Inflammatory macrophage treated with lipopolysaccharide for 1 hour (primary cell): ENCODE measurements at places on chromosomes 6 and 20.

- DNase-seq = no peak
Measured at GRCh38 chr6:118198746-118199145, 291.7 kb downstream of the SLC35F1 start.

DNA sequence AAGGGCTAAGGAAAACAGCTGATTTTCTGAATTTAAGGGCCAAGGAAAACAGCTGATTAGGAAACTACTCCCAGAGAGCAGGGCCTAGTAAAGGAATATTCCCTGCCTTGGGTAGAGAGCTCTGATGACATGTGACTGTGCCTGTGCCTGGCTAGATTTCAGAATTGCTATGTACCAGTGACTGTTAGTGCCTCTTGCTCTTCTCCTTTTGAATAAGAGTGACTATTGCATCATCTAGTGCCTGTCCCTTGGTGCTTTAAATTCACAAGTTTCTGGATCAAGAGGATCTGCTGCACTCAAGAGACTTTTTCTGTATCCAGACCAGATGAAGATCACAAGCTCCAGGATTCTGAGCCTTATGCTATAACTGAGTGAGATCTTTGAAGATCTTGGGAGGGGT, 332.9 kb downstream of the KIF16B start:
- DNase-seq = no peak

DNA sequence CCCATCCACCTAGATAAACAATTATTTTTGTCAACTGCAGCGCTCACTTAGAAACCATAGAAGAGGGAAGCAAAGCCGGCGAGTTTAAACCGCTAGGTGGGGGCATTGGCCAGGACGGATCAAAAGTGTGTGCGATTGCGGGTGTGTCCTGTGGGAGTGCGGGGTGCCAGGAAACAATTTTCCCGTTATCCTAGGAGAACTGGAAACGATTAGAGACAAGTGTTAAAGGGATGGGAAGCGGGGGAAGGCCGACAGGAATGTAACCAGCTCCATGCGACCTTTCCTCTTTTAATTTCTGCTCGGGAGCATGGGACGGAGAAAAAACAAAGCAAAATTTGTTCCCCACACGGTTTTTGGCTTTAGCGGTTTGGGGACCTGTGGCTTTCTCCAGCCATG, 2.8 kb upstream of the HTR1B start:
- DNase-seq = no peak

DNA sequence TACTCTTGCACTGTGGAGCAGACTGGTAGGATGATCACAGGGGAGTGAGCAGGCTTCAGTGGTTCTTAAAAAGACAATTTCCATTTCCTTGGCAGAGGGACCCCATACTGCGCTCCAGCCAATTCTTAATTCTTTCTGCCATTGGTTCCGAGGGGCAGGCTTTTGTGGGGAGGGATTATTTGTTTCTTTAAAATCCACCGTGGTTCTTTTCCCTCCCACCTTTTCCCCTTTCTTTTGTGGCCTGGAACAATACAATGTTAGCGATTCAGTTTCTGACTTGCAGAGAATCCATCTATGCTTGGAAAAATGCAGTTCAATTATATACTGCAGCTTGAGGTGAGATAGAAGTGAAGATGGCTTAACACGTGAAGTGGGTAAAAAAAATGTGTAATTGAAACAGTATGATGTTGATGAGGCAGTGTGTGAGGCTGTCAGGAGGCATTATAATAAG, 379.0 kb upstream of the FLRT3 start:
- no peak for DNase-seq

GRCh38 chr6:143940011-143940597, 68.0 kb downstream of the PLAGL1 start:
- DNase-seq = peak; percentile 20

DNA sequence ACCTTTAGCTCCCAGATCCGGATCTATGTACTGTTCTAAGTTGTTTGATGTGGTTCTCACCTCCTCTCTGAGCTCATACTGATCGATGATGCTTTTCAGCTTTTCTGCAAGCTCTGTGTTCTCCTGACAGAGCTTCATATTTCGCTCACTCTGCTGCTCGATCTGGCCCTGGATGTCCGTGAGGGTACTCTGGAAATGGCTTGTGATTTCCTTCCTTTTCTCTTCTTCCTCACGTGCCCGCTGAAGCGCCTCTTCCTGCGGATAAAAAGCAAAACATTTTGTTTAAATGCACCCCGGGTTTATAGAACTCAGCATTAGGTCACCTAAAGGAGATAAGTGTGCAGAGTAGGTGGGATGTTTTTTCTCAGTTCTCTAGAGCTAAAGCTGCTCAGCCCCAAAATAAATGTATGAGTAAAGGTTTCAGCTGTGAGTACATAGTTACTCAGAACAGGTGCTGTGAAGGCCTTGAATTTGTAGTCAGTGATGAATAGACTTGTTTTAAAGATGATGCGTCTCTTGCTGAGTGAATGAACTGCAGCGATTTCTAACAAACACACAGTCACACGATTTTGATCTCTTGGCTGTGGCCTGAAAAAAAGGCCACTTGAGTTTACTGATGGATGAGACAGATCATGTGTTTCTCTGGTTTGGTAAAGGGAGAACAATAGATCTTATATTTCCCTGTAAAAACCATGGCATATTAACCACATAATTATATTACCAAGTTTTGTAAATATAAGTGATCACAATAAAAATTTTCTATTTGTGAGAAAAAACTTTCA, 29.1 kb downstream of the TXLNB start:
- DNase-seq = no peak

GRCh38 chr20:21391972-21392352, 5.4 kb downstream of the NKX2-4 start:
- no peak for DNase-seq

GRCh38 chr6:9173229-9173628, 737.9 kb upstream of the SLC35B3 start:
- no peak for DNase-seq

DNA sequence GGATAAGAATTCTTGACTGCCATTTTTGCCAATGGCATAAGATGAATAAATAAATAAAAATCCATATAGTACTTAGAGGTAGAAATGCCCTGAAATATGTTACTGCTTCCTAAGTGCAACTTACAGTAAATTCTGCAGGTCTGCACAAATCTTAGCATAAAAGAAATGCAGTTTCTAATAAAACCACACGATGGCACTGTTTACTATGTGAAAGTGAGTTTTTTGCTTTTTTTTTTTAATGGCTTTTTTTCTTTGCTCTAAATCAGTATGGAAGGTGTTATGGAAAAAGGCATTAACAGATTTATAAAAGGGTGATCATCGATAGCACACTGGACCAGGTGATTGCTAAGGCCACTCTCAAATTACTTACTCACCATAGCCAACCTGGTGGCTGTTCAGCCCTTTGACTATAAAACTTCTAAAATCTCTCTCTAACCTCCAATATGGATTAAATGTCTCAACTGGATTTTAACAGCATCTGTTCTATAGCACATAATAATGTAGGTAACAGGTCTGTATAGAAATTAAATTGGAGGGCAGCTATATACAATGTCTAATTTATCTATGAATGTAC, 45.8 kb downstream of the AHI1 start:
- peak; percentile 9 for DNase-seq

DNA sequence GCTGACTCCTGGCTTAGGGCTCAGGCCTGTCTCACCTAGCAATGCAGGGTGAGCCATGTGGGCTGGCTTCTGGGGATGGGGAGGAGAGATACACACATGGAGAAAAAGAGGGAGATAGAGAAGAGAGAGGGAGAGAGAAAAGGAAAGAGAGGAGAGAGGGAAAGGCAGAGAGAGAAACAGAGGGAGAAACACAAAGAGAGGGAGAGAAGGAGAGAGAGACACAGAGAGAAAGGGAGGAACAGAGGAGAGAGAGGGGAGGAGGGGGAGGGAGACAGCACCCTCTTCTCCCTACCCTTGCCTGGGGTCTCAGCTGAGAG, 24.8 kb downstream of the NTSR1 start:
- no peak for DNase-seq

DNA sequence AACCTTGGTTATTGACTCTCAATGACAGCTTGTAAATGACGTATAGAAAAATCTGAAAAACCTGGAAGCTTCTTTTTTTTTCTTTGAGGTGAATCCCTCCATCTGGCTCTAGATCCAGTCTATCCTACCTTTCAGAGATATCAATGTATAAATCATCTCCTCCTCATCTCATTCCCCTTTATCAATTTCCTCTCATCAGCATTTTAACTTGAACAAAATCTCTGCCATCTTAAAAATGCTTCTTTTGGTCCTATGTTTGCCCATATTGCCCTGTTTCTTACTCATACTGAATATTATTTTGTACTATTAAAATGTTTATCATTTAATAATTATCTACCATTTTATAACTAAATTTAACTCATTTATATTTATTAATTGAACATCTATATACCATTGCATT, 306.7 kb upstream of the TSHZ2 start:
- DNase-seq = no peak

- DNase-seq = no peak
Measured at GRCh38 chr6:63750400-63750799, 114.8 kb downstream of the PHF3 start.

GRCh38 chr20:55800552-55801245, 204.6 kb downstream of the CBLN4 start:
- DNase-seq = no peak

GRCh38 chr20:63348828-63349515, 12.2 kb downstream of the CHRNA4 start:
- no peak for DNase-seq

- no peak for DNase-seq
Measured at GRCh38 chr6:13488015-13488895, 855 bp upstream of the GFOD1 start.

GRCh38 chr6:152458648-152459644, 178.2 kb downstream of the SYNE1 start:
- DNase-seq = no peak

DNA sequence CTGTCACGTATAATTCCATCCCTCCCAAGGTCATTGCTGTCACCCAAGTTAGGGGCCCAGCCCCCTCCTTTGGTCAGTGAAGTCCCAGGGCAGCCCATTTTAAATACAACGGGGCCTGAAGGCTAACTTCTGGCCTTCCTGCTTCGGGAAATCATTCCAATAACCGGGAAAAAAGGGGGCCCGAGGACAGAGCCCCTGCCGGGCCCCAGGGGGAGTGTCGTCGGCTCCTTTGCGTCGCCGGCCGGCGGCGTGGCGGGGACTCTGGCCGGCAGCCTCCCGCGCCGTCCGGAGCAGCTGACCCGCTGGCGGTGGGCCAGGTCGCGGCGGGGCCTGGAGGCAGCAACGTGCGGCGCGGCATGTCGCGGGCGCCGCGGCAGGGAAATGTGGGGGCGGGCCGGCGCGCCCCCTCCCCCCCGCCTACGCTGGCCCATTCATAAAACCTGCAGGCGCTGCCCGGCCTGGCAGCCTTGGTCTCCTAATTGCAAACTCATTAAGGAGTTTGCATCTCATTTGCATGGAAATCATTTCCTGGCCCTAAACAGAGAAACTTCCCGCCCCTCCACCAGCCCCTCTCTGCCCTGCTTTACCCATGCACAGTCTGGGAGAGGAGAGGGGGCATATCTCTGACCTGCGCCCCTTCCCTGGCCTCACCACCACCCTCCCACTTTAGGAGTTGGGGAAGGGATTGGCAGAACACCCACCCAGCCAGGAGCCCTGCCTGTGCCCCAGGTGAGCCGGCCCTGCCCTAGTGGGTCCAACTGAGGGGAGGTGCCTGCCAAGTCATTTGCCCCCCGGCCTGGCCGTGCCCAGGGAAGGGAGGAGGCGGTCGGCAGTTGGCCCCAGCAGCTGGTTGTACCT, 50.7 kb downstream of the MRPL14 start:
- DNase-seq = no peak

- DNase-seq = no peak
Measured at GRCh38 chr20:17878912-17879602, 89.5 kb downstream of the SNX5 start.

GRCh38 chr20:61352346-61353260, 100.5 kb downstream of the CDH4 start:
- DNase-seq = no peak

- no peak for DNase-seq
Measured at GRCh38 chr6:11667876-11668275, 110.7 kb downstream of the ADTRP start.

DNA sequence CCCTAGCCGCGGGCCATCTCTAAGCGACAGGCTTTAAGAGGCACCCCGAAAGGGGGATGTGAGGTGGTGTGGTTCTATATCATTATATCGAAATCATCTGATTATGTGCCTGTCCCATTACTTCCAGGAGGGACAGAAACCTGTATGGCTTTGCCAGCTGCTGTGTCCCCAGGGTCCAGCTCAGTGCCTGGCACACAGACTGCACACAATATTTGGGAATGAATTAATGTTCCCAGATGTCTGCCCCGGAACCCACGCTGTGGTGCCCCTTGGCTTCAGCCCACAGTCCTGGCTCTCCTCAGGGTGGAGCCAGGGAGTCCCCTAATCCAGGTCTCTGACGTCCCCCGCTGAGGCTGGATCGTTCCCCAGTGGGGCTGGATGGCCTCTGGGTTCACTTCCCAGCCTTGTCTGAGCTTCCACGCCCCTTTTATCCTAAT, 8.9 kb upstream of the AHCY start:
- no peak for DNase-seq

DNA sequence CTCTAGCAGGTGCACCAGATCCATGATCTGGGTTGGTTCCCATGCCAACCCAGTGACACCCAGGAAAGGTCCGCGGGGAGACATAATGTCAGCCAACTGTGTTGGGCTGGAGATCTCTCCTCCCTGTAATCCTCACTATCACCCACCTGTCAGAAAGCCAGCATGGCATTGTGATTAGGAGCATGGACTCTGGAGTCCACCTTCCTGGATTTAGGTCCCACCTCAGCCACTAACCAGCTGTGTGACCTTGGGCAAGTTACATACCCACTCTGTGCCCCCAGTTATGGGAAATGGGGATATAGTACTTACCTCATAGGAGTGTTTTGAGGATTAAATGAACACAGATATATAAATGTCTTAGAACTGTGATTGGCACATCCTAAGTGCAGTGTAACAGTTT, 97.9 kb downstream of the ZDHHC14 start:
- no peak for DNase-seq

DNA sequence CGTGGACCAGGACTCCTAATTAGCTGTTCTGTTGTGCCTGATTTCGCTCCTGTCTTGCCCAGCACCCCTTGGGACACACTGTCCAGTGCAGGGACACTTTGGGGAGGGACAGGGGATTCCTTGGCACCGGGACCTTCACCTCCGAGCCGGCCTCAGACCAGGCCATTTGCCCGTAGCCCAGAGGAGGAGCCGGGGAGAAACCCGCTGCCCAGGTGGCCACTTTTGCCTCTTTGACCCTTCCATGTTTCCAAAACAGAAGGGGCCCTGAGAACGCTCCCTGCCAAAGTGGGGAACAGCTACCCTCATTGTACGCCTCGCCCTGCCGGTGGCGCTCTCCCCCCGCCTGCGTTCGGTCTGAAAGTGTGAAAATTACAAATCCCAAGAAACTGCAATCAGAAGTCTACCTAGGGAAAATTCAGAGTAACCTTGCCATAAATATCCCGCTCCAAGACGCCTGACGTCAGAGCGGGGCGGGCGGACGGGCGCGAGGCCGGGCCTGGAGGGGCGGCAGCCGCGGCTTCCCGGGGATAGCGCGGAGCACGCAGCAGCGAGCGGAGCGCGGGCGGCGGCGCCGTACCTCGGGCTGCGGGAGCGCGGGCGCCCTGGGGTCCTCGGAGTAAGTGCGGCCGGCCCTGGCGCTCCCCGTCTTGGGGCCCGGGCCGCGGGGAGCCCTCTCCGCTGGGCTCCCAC, at the start of gene DAAM2:
Gene DAAM2, plus strand, starts transcription at position 527 of the 690 bp plus-strand sequence. CDS start 63,927 bp downstream, outside the sequence.
- no peak for DNase-seq

GRCh38 chr6:14380086-14380820, 262.7 kb downstream of the CD83 start:
- DNase-seq = no peak
